Skin of body (tissue), 3 donors: ENCODE measurements at places on chromosomes 13 and 19.

DNA sequence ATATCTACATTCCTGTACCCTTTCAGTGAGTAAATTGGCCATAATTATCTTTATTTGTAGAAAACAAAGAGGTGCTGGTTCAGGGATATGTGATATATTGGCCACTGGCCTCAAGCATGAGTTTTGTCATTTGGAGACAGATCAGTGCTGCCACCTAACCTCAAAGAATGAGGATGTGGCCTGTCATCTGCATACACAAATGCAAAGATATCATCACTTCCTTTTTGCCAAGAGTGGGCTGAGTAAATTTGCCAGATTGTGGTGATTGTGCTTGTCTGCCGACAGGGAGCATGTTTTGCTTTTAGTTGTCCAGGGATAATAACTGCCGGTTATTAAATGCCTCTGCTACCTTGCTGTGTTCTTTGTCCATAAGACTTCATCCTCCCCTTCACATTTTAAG, 44.2 kb downstream of the WASF3 start:
- DNase-seq = no peak

GRCh38 chr19:12834976-12835757, 788 bp upstream of the RTBDN start:
- DNase-seq = no peak

DNA sequence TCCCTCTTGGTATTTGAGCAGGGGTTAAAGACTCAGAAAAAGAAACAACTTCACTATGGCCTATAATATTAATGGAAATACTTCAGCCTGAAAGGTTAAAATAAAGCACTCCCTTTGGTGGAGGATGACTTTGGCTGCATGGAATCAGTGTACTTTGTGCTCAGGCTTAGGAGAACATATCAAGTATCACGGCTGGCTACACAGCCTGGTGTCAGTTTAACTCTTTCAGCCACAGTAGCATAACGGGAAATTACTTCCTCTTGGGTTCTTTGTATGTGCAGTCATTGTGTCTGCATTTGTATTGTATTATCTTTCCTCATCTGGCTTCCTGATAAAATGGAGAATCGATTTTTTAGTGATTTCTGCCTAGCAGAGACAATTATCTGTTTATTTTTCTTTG, 239.0 kb downstream of the GGACT start:
- no peak for DNase-seq

DNA sequence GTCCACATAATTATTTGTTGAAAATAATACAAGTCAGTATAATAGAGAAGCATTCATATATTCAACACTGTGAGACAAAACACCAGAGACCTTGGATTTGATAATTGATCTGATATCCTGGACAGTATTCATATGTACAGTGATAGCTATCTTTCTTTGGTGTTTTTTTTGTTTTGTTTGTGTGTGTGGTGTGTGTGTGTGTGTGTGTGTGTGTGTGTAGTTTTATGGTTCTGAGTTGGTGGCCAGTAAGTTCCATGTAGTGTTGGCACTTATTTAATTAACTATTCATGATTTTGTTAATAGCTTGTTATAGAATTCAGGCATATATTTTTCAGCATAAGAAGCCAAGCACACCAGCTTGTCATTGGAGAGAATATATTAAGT, 1.6 kb upstream of the ANGPTL6 start:
- no peak for DNase-seq

GRCh38 chr13:33108620-33109019, 92.4 kb downstream of the KL start:
- peak; percentile 28 for DNase-seq

DNA sequence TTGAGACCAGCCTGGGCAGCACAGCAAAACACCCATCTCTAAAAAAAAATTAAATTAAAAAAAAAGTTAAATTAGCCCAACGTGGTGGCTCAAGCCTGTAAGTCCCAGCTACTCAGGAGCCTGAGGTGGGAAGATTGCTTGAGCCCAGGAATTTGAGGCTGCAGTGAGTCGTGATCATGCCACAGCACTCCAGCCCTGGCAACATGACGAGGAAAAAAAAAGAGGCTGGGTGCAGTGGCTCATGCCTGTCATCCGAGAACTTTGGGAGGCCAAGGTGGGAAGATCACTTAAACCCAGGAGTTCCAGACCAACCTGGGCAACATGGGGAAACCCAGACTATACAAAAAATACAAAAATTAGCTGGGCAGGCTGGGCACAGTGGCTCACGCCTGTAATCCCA, 2.2 kb upstream of the TMEM161A start:
- DNase-seq = no peak

DNA sequence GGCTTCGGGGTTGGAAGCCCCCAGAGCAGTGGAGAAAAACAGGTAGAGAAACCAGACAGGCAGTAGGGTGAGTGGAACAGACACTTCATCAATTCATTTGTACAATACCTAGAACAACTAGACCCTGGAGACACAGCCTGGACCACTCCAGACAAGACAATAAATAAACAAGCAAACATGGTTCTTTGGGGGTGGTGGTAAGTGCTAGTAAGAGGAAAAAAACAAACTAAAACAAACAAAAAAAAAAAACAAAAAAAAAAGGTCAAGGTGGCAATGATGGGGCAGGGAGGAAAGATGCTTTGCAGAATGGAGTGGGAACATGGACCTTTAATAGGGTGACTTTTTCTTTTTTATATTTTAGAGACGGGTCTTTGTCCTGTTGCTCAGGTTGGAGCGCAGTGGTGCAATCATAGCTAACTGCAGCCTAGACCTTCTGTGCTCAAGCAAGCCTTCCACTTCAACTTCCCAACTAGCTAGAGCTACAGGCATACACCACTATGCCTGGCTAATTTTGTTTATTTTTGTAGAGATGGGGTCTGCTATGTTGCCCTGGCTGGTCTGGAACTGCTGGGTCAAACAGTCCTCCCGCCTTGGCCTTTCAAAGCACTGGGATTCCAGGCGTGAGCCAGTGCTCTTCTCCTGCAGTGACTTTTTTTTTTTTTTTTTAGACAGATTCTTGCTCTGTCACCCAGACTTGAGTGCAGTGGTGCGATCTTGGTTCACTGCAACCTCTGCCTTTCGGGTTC, 3.1 kb downstream of the JUNB start:
- no peak for DNase-seq

DNA sequence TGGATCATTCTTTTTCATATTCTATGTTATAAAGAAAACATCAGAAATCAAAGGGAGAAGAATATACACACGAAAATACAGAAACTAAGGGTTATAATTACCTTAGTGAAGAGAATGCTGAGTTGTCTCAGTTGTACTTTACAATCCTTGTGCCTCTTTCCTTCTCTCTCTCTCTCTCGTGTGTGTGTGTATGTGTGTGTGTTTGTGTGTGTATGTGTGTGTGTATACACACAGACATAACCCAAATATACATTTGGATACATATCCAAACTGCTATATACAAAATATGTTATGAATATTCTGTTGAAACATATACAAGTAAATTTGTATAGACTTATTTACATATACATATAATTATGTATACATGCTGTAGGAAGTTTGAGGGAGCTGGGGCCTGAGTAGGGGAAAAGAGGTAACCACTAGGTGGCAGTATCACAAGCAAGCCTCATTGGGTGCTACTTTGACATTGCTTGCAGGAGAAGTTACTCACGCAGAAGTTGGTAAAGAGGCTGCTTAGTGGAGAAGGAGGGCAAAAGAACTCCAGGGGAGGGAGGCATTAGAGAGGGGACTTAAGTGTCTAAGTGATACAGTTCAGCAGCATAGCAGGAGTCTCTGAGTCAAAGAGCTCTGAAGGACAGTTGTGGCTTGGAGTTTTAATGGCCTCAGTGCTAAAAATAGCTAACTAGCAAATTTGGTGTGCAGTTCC, 465.1 kb upstream of the PCDH20 start:
- no peak for DNase-seq

GRCh38 chr13:44876782-44877324, 112.4 kb downstream of the NUFIP1 start:
- no peak for DNase-seq
